ENCODE measurements at places on chromosomes 1 and 21.
A peak's percentile ranks its signal among the peaks of the same experiment; 100 is the strongest.

GRCh38 chr21:25907573-25908275 lies 173.0 kb downstream of the GABPA start:
- no peak for DNase-seq

- DNase-seq: no peak
These were observed 14.1 kb downstream of the CCSAP start for GRCh38 chr1:229328598-229329362.

GRCh38 chr1:214670098-214670497 lies 67.1 kb downstream of the CENPF start:
- no peak for DNase-seq

DNA sequence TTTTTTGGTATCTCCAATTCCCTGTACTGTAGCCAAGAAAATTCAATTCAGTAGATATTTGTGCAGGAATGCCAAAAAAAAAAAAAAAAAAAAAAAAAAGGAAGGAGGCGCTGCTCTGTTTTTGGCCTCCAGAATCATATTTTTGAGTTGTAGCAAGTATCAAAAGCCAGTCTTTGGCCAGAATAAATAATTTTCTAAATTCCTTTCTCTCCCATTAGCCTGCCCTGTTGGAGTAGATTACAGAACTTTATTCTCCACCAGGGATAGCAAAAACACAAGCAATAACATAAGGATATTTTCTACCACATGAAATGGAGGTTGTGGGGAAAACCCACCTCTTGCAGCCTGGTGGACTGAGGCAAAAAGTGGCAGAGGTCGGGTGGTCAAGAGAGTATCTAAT lies 2.4 kb upstream of the CYP4X1 start:
- DNase-seq: no peak

DNA sequence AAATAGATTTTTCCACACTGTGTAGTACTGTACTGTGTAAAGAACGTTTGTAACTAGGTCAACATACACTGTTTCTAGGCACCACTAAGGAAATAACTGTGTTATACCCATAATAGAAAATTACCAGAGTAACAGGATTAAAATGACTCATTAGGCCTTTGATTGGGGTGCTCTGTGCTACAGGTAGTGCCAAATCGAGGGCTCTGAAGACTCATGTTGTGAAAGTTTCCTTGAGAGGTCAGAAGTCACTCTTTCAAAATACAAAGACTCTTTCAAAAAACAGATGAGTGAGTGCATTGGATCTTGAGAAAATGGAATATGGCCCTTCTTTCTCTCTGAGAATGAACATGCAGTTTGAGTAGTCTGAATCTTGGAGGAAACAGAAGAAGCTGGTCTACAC lies 143.0 kb downstream of the MRPL39 start:
- DNase-seq: no peak

DNA sequence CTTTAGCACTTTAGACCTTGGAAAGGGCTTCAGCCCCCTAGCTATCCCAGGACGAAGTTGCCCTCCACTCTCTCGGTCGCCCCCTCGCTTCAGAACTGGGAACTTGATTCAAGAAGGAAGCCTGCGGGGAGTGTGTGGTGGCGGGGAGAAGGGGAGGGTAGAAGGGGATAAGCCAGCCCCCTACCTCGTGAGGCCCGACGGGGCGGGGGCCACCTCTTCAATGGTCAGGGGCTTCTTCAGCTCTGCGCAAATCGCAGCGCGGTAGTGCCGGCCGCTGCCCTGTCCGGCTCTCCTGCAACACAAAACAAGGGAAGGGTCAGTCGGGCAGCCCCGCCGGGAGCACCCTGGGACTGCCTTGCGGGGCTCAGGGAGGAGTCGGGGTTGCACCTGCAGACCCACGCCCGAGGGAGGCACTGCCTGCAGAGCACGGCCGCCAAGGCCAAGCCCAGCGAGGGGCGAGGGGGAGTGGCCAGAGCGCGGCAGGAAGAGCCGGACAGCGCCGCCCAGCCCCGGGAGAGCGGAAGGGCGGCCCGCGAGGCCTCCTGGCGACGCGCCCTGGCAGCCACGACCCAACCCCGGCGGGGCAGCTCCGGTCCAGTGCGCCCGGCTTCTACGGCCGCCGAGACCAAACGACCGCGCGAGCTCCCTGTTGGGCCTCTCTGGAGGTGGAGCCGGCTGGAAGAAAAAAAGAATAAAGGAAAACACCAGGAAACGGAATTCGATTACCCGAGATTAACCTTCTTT lies 56.2 kb upstream of the RASAL2 start:
- DNase-seq: peak; percentile 78

DNA sequence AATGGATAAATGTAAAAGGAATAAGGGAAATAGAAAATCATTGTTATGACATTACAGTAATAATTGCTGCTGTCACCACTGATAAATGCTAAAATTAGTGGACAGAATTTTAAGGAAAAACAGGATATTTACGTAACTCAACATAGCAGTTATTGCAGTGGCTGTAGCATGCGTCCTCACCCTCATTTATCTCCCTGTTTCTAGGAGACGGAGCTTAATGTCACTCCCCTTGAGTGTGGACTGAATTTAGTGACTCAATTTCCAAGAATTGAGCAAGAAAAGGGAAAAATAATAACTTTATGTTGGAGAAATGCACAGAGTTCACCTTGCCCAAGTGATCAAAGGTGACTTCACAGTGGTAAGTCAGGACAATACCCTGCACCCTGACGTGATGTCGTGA lies 33.3 kb upstream of the COL18A1 start:
- DNase-seq: no peak

DNA sequence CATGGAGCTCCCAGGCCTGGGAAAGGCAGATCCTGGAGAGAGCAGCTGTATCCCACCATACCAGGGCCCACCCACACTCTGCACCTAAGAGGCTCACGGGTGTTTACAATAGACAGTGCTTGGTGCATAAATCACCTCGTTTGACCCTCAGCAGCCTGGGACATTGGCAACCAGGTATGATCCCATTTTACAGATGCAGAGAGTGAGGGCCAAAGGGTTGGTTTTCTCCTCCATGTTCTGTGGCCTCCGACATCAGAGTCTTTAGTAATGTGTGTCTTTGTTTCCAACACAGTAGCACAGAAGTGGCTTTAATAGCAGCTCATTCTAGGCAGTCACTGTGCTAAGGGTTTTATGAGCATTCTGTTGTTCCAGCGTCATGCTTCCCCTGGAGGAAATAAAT lies 176.5 kb downstream of the KAZN start:
- no peak for DNase-seq

Measured in neural progenitor cell (in vitro differentiated cells).